ENCODE measurements at places on chromosomes 12 and 14.

DNA sequence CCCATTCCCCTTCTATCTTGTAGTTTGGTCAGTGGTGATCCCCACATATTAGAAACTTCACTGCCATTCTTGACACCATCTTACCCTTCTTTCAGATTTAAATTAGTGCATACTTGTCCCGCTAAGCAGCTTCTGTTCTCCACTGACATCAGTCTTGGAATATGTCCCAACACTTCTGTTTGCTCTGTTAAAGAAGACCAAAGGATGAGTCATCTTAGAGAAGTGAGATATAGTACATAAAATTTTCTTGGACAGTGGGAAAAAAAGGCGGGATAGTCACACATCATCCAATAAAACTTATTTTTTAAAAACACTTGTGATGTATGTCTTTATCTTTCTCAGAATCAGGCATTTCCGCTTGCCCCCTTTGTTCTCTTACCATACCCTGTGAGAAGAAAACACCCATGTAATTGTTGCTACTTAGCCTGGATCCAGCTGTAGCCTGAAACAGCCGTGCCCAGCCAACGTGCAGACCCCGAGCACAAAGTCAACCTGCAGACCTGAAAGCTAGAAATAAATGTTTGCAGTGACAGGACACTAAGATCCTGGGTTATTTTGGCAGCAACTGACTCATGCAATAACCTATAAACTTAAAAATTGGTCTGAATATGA is 100.1 kb upstream of the PDE3A start:
- ATAC-seq, result no peak

- ATAC-seq, result no peak
These were observed 50.9 kb upstream of the HECTD1 start for GRCh38 chr14:31258427-31259039.

DNA sequence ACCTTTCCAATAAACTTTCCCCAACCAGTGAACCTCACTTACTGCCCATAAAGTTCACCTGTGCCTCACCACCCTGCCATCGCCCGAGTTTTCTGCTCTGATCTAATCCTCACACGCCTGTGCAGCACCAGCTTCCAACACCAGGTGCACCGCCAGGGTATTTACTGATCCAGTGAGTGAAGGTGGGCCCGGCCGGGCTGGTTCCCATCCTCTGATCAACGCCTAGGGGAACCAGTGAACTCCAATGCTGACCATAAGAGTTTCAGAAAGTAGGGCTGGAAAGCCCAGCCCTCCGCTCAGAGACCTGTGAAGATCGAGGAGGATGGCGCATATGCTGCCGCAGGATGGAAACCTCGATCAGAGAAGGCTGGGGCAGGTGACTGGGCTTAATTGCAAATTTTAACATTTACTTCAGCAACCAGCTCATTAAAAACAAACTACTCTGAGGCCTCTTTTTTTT is 685 bp upstream of the MYL6B start:
- peak; percentile 31 for ATAC-seq

GRCh38 chr12:112682586-112682985 is 109.0 kb upstream of the RPH3A start:
- no peak for ATAC-seq

DNA sequence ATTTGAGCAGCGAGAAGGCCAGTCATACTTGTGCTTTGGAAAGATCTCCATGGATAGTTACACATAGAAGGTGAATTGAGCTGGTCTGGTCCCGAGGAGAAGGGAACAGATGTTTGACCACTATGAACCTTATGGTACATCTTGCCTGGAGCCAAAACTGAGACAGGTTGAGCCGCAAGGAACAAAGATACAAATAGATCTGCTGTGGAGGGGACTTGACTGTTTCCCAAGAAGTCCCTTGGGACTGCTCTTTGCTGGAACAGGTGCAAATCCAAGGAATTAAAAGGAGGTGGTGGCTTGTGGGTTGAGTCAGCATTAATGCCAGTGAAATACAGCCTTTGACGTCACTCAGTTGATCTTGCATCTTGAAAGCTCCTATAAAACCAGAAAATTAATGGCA is 68.8 kb upstream of the PRIMA1 start:
- ATAC-seq, result no peak

- no peak for ATAC-seq
These were observed 348.2 kb downstream of the DPF3 start for GRCh38 chr14:72545411-72546311.

- no peak for ATAC-seq
These were observed 57.3 kb downstream of the ARL6IP4 start for GRCh38 chr12:123037791-123038190.

GRCh38 chr14:23286902-23287479 is 1.1 kb upstream of the HOMEZ start:
- ATAC-seq, result no peak

- ATAC-seq, result no peak
These were observed 5.5 kb upstream of the GPR68 start for GRCh38 chr14:91249841-91250616.

DNA sequence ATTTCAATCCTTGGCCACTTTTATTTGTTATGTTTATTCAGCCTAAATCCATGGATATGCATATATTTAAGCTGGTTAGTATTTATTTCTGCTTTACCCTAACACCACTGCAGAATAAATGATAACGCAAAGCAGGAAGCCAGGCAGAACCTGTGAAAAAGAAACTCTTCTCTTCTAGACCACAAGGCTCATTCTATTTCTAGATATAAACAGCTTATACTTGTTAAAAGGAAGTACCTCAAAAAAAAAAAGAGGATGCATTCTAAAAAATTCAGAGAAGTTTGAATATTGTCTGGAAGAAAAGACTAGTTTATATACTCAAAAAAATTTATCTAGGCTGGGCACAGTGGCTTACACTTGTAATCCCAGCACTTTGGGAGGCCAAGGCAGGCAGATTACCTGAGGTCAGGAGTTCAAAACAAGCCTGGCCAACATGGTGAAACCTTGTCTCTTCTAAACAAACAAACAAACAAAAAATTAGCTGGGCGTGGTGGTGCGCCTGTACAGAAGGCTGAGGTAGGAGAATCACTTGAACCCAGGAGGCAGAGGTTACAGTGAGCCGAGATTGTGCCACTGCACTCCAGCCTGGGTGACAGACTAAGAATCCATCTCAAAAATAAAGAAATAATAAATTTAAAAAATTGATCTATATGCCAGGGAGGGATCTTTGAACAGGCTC is 55.8 kb downstream of the GALNT4 start:
- ATAC-seq, result no peak

GRCh38 chr14:64703395-64704142 is 655 bp upstream of the PLEKHG3 start:
- no peak for ATAC-seq

- no peak for ATAC-seq
These were observed 13.7 kb downstream of the FLVCR2 start for GRCh38 chr14:75591987-75592575.

- no peak for ATAC-seq
These were observed 2.0 kb upstream of the SHMT2 start for GRCh38 chr12:57227315-57228115.

GRCh38 chr12:9148926-9149325 is 33.2 kb upstream of the A2M start:
- no peak for ATAC-seq

- no peak for ATAC-seq
These were observed 13.7 kb upstream of the CHD4 start for GRCh38 chr12:6620885-6621274.

- ATAC-seq, result no peak
These were observed 69.0 kb downstream of the WSCD2 start for GRCh38 chr12:108198043-108198442.

GRCh38 chr14:72629534-72629933 is 264.4 kb downstream of the DPF3 start:
- no peak for ATAC-seq

GRCh38 chr12:68303850-68304249 is 28.3 kb downstream of the MDM1 start:
- no peak for ATAC-seq

DNA sequence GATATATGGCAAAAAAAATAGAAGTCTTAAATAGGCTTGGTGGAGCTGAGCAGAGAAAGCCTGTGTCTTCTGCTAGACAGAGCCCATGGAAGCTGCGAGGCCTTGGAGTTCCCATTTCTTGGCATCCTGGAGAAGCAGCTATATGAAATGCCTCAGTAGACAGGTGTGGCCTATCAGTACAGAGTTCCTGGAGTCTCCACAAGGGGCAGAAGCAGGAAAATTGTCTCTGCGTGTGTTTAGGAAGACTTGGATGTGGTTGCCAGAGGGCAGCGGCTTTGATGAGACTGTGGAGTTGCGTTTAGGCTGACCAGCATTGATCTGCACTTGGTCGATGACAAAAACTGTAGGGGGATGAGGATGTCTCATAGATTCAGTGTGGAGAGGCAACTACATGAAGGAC is 334.5 kb upstream of the SEL1L start:
- ATAC-seq, result no peak

- ATAC-seq, result no peak
These were observed 42.8 kb upstream of the NUAK1 start for GRCh38 chr12:106181401-106182114.

DNA sequence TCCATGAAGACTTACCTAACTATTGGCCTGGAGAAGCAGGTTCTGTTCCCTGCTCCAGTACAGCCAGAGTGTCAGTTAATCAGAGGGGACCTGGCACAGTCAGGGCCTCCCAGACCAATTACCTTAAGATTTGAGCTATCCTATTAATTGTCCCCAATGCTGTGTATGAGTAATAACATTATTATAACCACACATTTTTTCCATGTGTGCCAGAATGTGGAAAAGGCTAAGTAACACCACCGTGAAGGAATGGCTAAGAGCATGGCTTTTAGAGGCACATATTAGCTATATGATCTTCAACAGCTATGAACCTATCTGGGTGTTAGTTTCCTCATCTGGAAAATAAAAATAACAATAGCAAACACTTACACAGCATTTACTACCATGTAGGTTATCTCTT is 111.1 kb upstream of the RAP1B start:
- ATAC-seq, result no peak

DNA sequence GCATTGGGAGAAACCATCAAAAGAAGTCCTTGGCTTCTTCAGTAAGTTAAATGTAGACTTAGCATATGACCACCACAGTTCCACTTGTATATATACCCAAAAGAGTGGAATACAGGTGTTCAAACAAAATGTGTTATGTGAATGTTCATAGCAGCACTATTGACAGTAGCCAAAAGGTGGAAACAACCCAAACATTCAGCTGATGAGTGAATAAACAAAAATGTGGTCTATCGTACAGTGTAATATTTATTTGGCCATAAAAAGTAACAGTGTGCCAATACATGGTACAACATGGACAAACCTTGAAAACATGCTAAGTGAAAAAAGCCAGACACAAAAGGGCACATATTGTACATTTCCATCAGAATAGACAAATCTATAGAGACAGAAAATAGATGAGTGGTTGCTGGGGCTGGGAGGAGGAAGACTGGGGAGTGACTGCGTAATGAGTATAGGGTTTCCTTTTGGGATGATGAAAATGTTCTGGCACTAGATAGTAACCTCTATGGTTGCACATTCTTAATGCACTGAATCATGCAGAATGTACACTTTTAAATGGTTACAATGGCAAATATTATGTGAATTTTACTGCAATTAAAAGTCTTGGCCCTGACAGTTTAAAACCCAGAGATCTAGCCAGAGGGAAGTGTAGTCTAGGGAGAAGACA is 5.5 kb downstream of the ERP29 start:
- no peak for ATAC-seq

DNA sequence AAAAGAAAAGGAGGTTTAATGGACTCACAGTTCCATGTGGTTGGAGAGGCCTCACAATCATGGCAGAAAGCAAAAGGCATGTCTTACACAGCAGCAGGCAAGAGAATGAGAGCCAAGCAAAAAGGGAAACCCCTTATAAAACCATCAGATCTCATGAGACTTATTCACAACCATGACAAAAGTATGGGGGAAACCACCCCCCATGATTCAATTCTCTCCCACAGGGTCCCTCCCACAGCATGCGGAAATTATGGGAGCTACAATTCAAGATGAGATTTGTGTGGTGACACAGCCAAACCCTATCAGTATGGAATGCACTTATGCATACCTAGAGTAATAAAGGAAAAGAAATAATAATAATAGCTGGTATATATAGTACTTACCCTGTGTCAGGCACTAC is 4.5 kb upstream of the GLIPR1 start:
- ATAC-seq, result no peak

GRCh38 chr14:97155814-97156213 is 358.6 kb downstream of the VRK1 start:
- no peak for ATAC-seq

GRCh38 chr12:5904969-5905368 is 40.1 kb downstream of the ANO2 start:
- no peak for ATAC-seq

GRCh38 chr12:93272997-93273396 is 104.7 kb upstream of the NUDT4 start:
- ATAC-seq, result no peak

DNA sequence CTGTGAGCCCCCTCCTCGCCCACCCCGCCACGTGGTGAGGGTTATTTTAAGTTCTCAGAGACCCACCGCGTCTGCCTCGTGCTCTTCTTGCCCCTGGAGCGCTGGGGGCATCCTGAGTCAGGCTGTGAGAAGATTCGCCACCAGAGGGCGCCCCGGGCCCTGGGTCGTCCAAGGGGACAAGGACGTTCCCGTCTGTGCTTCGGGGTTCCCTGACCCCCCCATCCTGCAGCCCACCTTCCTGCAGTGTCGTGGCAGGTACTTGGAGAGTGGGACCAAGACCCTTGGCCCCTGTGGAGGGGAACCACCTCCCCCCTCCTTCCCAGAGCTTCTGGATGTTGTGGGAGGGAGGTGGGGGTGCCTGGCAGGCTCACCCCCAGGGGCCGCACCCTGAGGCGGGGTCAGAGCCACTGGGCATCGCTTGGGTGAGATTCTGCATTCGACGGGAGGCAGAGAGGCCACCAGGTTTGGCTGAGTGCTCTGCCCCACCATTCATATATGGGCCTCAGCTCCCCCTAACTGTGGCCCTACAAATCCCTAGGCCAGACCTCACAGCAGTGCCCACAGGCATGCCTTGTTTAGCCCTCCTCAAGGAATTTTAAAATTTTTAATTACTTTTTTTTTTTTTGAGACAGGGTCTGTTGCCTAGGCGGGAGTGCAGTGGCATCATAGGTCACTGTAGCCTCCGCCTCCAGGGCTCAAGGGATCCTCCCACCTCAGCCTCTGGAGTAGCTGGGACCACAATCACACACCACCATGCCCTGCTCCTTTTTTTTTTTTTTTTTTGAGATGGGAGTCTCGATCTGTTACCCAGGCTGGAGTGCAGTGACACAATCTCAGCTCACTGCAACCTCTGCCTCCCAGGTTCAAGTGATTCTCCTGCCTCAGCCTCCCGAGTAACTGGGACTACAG is 17.0 kb downstream of the RHOF start:
- peak; percentile 42 for ATAC-seq

GRCh38 chr12:96425321-96425720 is 25.1 kb upstream of the CDK17 start:
- ATAC-seq, result peak; percentile 67

DNA sequence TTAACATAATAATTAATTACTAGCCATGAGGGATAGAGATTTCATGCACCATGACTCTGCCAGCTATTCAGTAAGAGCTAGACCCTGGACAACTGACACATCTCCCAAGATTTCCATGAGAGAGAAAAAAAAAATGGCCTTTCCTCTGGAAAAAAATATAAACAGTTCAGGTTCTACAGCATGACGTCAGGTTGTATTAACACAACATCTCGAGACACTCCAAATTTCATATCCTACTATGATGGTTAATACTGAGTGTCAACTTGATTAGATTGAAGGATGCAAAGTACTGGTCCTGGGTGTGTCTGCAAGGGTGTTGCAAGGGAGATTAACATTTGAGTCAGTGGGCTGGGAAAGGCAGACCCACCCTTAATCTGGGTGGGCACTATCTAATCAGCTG is 11.1 kb downstream of the DBX2 start:
- no peak for ATAC-seq

GRCh38 chr12:116687888-116688287 is 50.0 kb downstream of the SPRING1 start:
- ATAC-seq, result peak; percentile 78

- no peak for ATAC-seq
These were observed 189.6 kb upstream of the TMEM132C start for GRCh38 chr12:128077211-128077916.

Measured in motor neuron (in vitro differentiated cells).